IMR-90 (cell line): ENCODE measurements at places on chromosomes 16 and 17. TPM values are rescaled to one million over a fixed set of nuclear protein-coding genes. Genes with fewer than 3 reads are reported as not detected.

Gene POLG2
- total RNA-seq = 7.0 and 9.2 TPM in 2 replicates

DNA sequence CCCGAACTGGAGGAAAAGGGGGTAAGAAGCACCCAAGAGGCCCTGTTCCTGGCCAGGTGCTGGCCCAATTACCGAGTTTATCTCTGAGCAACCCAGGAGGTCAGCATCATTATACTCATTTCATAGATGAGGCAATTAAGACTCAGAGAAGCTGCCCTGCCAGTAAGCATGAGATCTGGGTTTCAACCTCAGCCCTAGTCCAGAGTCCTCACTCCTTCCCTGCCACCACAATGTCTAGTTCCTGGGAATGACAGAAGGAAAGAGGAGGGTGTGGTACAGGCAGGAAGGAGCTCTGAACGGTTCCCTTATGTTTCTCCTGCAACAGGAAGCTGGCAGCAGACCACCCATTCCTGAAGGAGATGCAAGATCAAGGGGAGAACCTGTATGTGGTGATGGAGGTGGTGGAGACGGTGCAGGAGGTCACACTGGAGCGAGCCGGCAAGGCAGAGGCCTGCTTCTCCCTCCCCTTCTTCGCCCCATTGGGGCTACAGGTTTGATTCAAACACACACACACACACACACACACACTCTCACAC is 7.4 kb downstream of the GSDMA start:
- no peak overlapping the region for H3K27ac ChIP-seq
- H3K36me3 ChIP-seq = no peaks in the 10 kb centered on the region
- H3K27me3 ChIP-seq = peaks cover 50% of the 10 kb centered on the region
- no peak for DNase-seq
- no peak overlapping the region for H3K4me3 ChIP-seq

- H3K27ac ChIP-seq = peak overlapping the region; percentile 83
- peaks cover 13% of the 10 kb centered on the region; the same call in 1 of the 2 replicates for H3K4me1 ChIP-seq
- H3K27me3 ChIP-seq = no peaks in the 10 kb centered on the region
Observed at GRCh38 chr17:16477666-16478065, 14.3 kb downstream of the LRRC75A start.

DNA sequence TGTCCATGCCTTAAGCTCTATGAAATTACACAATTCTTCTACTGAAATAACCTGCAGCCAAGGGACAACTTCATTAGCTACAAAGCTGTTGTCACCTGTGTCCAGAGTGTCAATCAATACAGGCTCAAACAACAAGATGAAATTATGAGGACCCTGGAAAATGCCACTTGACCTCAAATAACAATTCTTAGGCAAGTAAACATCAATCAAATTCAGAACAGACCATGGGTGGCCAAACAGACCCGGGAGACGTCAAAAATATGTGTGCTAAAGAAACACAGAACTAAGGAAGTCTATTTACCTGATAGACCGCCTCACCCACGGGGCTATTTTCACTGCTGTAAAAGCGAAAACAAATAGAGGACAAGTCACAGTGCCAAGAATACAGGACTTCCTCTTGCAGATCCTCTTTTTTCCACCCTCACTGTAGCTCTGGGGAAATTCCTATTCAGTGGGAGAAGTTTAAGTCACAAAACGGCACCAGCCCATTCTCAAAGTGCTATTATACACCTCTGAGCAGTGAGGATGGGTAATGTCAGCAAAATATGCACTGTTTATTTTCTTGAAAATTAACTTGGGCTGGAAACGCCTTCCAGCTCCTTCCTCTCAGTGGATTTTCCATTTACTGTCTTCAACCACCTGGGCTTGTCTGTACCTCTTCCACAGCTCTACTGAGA is 2.7 kb downstream of the LITAF start:
- DNase-seq = no peak
- no peaks in the 10 kb centered on the region for H3K27me3 ChIP-seq
- H3K27ac ChIP-seq = peak overlapping the region; percentile 45; the same call in 1 of the 2 replicates
- H3K4me1 ChIP-seq = peaks cover 16% of the 10 kb centered on the region

DNA sequence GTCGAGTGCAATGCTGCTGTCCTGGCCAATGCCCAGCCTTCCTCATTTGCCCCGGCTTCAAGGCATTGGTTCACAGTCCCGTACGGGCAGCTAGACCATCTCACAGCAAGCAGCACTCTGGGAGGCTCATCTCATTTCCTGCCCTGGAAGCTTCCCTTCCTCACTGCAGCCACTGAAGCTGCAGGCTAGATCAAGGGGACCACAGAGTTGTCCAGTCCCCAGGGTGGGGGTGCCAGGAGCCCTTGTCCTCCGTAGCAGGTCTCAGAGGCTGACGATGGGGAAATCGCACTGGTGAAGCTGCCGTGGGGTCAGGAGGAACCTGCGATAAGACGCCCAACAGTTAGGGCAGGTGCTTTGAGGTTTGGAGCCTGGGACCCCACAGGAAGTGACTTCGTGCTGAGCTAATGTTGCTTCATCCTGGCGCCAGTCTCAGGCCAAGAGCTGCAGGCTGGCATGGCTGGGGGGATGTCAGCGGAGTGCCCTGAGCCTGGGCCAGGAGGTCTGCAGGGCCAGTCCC is at the start of gene SPNS3:
TSS of gene SPNS3 (plus strand) at position 426 of the 517 bp plus-strand sequence. CDS start at position 454, 28 bp downstream.
- H3K27me3 ChIP-seq = peaks cover 15% of the 10 kb centered on the region
- H3K4me3 ChIP-seq = no peak within 1 kb of the TSS
- no peaks in the 10 kb centered on the region for H3K36me3 ChIP-seq
- H3K27ac ChIP-seq = no peak within 1 kb of the TSS
- no peak for DNase-seq

DNA sequence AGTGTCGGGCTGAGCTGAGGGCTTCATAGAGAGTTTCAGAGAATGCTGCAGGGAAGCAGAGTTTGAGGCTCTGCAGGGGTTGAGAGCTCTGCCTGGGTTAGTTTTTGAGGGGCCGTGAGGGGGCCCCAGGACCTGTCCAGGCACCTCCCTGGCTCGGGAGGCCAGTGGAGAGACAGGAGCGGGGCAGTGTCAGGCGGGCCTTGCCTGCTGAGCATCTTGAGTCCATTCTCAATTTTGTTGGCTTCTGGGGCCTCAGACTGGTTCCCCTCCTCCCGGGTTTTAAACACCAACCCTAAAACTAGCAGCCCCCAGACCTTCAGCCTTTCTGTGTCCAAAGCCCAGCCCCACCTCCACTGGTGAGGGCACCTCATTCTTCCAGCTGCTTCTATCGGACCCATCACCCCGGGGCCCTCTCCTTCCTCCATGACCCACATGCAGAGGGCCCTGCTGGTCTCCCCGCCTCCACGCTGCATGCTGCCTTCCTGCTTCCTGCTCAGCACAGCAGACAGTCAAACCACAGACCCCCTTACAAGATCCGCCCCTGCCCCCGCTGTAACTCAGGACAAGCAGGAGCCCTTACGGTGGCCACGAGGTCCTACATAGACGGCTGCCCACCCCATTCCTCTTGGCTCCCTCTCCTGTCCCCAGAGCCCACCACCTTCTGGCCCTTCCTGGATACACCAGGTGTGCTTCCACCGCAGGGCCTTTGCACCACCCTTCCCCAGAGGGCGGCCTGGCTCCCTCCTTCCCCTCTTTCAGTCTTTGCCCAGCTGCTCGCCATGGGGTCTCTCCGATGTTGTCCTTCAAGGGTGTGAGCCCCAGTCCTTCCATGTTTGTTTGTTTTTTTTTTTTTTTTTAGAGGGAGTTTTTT is 3.8 kb downstream of the RNF213 start:
- no peak for DNase-seq
- H3K4me3 ChIP-seq = no peak overlapping the region
- no peak overlapping the region for H3K27ac ChIP-seq
- H3K4me1 ChIP-seq = peaks cover 20% of the 10 kb centered on the region
- no peaks in the 10 kb centered on the region for H3K27me3 ChIP-seq

DNA sequence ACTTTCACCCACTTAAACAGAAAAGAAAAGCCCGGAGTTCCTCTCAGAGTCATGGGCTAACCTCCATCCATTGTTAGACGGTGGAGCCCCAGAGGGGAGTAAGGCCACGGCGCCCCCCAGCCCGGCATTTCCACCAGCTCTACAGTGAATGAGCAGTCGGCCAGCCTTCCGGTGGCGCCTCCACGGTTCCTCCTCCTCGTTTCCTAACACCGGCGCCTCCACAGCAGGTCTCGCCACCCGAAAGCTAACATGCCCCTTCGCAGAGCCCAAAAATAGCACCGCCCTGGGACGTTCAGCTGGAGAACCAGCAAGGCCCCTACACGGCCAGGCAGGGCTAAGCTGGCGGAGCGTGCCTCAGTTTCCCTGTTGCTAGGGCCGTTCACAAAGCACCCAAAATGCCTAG is 858 bp downstream of the MMD start:
- H3K4me3 ChIP-seq = peak overlapping the region; percentile 79
- H3K27me3 ChIP-seq = peaks cover 2% of the 10 kb centered on the region; the same call in 1 of the 2 replicates
- DNase-seq = no peak
- H3K4me1 ChIP-seq = peaks cover 5% of the 10 kb centered on the region
- peak overlapping the region; percentile 62 for H3K27ac ChIP-seq

- H3K27me3 ChIP-seq = no peaks in the 10 kb centered on the region
- no peak for DNase-seq
- H3K4me1 ChIP-seq = peaks cover 2% of the 10 kb centered on the region; the same call in 1 of the 2 replicates
- H3K4me3 ChIP-seq = no peak overlapping the region
Observed at GRCh38 chr17:21199856-21200255, 14.1 kb downstream of the TMEM11 start.
